Omental fat pad (tissue), 4 donors: ENCODE measurements at places on chromosomes 7 and 10. TPM values are rescaled to one million over a fixed set of nuclear protein-coding genes. Genes with fewer than 3 reads are reported as not detected.

LBX1 gene
- total RNA-seq, result not detected

DNA sequence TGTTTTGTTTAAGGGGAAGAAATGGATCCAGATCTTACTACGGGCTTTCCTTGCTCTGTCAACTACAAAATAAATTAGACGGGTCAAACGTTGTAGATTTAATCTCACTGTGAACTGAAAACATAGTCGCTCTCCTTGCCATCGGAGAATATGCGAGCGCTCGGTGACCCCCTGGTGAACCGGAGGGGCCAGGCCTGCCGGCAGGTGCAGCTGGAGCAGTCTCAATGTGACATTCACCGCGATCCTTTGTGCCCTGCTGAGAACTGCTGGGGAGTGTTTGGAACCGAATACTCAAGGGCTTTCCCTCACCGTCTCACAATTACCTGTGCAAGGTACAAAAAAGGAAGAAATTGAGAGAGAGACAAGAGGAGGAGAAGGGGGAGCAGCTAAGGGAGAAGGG, 174.1 kb upstream of the GPR26 start:
- DNase-seq, result no peak

- DNase-seq, result no peak
Measured at GRCh38 chr10:132105302-132105995, 39.7 kb downstream of the JAKMIP3 start.

DNA sequence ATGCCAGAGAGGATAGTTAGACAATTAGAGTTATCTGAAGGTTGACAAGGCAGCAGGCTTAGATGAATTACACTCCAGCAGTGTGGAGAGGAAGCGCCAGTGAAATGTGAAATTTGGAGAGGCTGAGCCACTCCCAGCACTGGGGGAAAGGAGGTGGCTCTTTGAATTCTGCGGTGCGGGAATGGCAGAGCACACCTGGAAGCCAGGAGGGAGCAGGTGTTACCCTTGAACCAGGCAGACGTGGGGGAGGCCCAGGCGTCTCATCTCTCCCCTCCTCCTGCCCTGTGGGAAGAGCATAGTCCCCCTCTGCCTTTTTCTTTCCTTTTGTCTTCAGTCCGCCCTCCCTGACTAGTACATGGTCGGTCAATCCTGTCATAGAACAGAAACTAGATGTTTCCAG, 203.1 kb downstream of the DPP6 start:
- no peak for DNase-seq

- no peak for DNase-seq
Measured at GRCh38 chr10:89522463-89522862, 12.9 kb downstream of the SLC16A12 start.

DNA sequence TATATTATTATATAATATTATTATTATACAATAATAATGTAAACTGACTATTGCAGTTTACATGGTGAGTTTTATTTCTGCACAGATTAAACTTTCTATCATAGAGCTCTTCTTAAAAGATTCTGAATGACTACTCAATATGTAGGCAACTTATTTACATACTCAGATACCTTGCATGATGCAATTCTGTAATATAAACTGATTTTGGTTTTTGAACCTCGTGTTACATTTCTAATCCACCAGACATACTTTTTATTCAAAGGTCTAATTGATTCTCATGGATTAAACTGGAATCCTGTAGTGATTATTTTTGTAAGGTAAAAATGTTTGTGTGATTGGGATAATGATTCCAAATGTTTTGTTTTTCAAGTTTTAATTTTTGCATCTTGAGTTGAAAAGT, 19.9 kb downstream of the SLC26A4 start:
- no peak for DNase-seq

DNA sequence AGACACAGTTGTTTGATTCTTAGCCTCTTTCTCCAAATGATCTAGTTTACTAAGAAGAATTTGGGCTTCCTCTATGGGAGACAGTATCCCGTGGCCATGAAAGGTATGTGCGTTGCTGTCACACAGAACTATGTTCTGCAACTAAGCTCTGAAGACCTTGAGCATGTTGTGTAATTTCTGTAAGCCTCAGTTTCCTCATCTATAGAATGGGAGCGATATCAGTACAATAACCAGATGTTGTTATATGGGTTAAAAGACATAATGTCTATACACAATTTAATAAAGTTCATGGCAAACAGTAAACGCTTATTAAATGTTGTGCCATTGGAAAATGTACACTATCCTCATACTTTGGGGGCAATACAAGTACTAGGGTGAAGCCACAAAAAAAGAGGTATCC, 185.5 kb upstream of the ASAH2 start:
- no peak for DNase-seq

THSD7A gene
- 12.3 TPM for total RNA-seq
